ENCODE measurements at places on chromosomes 16 and 17.

DNA sequence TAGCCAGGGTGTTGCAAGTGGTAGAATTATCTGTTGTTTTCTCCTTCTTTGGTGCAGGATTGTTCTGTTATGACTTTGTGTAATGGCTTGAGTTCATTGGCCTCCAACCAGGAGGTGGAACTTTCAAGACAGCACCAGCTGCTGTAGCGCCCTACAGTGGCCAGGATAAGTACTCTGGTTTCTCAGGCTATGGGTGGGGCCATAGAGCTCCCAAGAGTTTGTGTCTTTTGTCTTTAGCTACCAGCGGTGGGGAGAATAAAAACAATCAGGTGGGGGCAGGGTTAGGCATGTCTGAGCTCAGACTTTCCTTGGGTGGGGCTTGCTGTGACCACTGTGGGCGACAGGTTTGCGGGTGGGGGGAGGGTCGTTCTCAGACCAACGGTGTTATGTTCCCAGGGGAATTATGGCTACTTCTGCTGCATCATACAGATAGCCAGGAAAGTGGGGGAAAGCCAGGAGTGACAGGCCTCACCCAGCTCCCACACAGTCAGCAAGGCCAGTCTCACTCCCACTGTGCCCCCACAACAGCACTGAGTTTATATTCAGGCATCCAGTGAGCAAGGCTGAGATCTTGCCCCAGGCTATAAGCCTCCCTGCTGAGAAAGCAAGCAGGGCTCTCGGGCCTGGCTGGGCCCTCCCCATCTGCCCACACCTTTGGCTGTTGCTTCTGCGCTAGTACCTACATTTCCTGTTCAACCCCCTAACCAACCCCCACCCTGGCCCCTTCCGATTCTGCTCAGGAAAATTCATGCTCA lies 15.4 kb downstream of the ABCA10 start:
- no peak for DNase-seq

GRCh38 chr17:16061631-16062030 lies 62.0 kb downstream of the TTC19 start:
- no peak for DNase-seq

DNA sequence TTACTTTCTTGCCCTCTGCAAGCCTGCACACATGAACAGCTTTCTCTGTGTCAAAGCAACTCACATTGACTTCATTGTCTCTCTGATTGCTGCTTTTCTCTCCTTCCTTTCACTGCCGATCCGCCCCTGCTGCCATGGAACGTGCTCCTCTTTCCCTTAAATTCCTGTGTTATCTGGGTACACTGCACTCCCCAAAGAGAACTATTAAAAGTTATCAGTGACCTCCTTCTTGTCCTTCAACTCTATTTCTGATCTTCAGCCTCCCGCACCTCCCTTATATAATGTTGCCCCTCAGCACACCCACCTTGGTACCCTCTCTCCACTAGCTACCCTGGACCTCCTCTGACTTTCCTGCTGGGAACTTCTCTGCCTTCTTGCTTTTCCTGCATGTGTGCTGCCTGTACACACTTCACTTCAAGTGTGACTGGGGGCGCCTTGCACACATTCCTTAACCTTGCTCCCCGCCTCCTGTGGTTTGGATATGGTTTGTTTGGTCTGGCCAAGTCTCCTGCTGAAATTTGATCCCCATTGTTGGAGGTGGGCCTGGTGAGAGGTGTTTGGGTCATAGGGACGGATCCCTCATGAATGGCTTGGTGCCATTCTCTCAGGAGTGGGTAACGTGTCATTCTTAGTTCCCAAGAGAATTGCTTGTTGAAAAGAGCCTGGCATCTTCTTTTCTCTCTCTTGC lies 26.7 kb upstream of the PMP22 start:
- no peak for DNase-seq

DNA sequence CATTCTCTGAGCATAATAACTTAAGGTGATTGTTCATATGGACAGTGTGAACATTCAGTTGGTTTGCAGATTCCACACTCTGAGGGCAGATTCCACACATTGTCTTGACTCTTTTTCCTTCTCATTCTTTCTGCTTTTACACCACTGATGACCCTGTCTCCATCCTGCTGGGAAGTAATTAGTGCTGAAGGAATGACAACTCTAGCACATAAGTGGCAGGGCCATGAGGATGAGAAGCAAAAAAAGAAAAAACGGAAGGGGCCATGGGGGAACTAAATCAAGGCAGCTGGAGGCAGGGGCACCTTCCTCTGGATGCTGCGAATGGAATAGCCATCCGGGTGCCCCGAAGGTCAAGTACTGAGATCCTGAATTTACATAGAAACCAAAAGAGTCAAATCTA lies 944.0 kb downstream of the KCNJ2 start:
- DNase-seq: no peak

DNA sequence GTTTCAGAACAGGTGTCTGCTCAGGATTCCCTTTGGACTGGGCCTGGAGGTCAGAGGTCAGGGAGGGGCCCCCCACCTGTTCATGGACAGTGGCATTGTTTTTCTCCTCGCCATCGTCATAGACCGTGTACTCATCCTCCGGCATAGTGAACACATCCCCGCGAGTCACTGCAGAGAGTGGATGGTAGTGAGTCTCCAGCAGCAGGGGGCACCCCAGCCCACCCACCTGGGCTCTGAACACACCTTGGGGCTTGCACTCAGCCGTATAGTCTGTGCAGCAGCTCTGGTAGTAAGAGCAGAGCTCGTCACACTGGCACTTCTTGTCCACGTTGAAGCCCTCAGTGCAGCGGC lies 448 bp downstream of the VTN start:
- DNase-seq: no peak

DNA sequence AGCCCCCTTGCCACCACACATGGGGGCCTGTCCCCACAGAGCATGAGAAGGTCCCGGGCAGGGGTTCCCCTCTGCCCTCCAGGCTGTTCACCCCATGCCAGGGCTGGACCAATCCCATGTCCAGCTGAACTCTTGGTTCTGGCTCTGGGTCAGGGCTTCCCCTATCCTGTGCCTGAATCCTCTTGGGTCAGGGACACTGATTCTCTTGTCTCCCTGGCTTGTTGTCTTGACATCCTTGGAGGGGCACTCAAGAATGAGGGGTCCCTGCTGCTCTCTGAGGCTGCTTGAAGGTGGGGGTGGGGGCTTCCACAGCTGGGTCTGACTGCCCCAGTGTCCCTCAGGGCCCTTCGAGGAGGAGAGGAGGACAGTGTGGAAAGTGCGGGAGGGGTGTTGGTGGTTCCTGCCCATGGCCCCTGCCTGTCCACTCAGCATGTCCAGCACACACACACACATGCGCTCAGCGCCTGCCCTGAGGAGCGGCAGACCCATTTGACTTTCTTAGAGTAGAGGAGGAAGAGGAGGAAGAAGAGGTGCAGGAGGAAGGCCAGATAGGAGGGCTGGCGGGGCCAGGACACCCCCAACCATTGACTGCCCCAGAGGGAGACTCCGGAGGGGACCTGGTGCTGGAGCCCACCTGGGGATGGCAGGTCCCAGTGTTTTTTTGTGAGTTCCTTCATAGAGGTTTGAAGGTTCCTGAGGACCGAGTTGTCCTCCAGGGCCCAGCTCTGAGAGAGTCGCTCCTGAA lies 47.0 kb downstream of the TNFRSF13B start:
- no peak for DNase-seq

- no peak for DNase-seq
These were observed 30.1 kb downstream of the VPS35 start for GRCh38 chr16:46658925-46659324.

DNA sequence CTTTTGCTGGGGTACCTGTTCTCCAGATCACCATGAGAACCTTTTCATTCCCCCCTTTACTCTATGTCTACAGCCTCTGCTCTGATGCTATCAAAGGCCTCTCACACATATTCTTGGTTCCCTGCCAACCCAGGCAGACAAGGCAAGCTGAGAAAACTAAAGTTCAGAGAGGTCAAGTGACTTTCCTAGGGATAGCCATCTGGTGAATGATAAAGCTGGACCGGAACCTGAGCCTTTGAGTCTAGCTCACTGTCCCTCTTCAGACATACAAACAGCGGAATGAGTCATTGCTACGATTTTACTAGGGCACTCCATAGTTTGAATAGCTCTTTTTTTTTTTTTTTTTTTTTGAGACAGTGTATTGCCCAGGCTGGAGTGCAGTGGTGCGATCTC lies 73.3 kb downstream of the XYLT1 start:
- no peak for DNase-seq

DNA sequence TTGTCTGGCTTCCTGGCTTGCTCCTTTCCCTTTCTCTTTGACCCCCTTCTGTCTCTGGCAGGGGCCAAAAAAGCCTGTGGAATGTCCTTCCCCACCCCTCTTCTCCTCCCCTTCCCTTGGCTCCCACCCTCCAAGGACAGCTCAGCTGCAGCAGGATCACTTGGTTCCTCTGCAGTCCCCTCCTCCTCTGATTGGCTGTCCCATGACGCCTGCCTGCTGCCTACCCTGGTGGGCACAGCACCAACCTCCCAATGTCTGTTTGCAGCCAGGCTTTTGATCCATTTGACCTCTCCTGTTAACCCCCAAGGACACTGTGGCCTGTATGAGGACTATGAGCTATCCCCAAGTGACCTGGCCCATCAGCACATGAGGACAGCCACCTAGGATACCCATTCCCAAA lies 14.8 kb upstream of the MTMR4 start:
- DNase-seq: no peak

DNA sequence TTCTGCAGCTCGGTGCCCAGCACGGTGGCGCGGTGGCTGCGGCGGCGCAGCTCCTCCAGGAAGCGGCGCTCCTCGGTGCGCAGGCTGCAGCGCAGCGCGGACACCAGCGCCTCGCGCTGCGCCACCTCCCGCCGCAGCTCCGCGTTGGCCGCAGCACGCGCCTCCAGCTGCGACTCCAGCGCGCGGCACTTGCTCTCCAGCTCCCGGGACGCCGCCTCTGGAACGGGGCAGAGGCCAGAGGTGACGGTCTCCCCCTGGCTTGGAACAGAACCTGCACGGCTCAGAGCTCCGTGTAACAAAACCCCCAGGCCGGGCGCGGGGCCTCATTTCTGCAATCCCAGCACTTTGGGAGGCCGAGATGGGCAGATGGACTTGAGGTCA lies 13.2 kb upstream of the CLUH start:
- DNase-seq: no peak

DNA sequence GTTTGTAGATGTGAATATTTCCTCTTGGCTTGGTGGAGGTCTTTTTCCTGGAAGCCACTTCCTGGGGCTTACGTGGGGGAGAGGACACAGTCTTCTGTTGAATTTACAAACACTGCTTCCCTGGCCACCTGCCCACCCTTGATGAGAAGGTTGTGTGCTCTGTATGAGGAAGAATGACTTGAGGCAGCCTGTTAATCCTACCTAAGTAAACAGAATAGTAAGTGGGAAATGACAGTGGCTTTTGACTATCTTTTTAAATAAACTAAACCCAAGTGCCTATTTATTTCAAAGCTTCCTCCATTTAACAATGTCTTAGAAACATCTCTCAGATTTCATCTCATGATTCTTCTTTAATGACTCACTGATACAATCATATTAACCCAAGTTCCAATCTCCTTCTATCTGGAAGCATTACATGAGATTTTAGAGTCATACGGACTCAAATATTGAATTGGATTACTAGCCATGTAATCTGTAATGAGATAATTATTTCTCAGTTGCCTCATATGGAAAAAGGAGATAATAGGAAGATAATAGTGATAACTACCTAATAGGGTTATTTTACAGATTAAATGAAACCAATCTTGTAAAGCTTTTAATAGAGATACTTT lies 96.6 kb upstream of the SMIM36 start:
- no peak for DNase-seq

GRCh38 chr16:81816793-81817210 lies 37.7 kb downstream of the PLCG2 start:
- DNase-seq: no peak

- no peak for DNase-seq
These were observed 33.3 kb downstream of the PRKCB start for GRCh38 chr16:23869052-23869451.

DNA sequence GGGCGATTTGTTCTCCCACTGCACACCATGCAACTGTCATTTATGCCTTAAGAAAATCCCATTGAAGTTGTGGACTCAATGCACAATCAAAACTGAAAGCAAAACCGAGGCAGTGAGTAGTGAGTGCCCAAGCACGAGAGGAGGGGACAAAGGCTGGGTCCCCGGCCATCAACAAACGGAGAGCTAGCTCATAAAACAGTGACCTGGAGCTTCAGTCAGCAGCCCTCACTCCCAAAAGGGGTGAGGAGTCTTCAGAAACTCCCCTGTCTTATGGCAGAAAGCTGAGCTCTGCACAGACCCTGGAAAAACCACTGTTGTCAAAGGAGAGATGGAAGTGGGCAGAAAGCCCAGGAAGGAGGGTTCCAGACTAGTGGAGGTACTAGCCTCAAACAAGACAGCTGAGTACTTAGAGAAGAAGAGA lies 96.9 kb downstream of the ADCY9 start:
- no peak for DNase-seq

DNA sequence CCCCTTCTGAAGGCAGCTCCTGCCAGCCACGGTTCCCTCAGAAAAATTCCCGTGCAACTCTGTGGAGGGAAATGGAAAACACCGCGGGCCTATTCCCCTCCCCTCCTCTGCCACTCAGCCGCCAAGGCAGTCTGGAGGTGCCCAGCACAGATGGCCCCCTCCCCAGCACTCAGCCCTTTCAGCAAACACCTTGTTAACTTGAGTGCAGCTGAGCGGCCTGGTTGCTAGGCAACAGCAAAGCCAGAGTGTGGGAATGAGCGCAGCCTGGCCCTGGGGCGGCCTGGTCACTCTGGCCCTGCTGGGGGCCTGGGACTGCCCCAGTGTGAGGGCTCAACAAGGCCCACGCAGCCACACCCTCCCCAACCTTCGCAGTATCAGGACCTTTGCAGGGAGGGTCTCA lies 32.8 kb downstream of the CACNA1G start:
- DNase-seq: no peak

- no peak for DNase-seq
These were observed 11.6 kb upstream of the NTN1 start for GRCh38 chr17:9009737-9010136.

- no peak for DNase-seq
These were observed at the start of gene SLC9A5 for GRCh38 chr16:67248401-67249177. Gene SLC9A5 (plus strand): TSS chr16:67248979. CDS start chr16:67249015, 36 bp downstream.

DNA sequence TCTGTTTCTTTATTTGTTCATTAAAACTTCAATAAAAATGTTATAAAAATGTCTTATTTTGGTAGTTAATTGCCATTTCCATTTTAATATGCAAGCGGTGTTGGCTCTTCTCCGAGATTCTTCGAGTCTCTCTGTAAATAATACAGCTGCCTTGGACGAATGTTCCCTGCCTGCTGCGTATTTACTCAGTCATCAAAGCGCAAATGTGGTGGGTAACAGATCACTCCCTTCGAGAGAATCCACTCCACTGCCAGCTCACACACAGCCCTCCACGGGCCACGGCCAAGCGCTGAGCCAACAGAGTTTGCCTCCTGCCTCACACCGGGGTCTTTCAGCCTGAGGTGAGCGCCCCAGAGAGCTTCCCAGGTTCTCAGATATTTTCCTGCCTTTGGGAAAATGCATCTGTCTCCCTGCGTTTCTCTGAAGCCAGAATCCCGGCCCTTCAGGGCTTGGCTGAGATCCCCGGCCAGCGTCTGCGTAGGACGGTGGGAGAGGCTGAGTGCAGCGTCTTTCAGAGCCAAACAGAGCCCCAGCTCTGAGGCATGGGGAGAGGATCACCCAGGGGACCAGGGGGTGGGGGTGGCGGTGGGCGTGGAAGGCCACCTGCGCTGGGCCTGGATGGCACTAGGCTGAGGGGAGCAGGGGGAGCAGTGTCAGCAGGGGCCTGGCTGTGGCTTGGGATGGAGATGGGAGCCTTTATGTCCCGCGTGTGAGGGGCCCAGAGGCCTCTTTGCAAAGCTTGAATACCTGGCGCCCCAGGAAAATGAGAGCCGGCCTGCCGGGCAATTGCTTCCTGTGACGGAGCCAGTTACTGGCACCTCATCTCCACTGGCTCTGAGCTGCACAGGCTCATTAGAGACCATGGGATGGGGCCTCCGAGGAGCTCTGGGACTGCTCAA lies 248.7 kb downstream of the RBFOX3 start:
- DNase-seq: no peak
